Activated CD4-positive, alpha-beta T cell treated with anti-CD3 and anti-CD28 coated beads, Interleukin-2, Interleukin-4, amounts not matched to agents 100 ng/mL and 50 ng/mL, durations not matched to agents 16 hours and 8 hours (primary cell): ENCODE measurements at places on chromosomes 2 and 18.

DNA sequence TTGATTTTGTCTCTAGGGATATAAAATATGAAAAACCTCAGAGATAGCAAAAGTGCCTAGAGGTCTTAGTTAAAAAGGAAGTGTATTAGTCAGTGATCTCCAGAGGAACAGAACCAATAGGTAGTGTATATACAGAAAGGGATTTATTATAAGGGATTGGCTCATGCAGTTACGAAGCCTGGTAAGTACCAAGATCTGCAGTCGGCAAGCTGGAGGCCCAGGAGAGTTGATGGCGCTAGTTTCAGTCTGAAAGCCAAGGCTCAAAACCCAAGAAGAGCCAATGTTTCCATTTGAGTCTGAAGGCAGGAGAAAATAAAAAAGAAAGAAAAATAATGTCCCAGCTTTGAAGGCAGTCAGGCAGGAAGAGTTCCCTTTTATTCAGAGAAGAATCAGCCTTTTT is 93.3 kb downstream of the COLEC12 start:
- DNase-seq = no peak

- no peak for DNase-seq
Observed at GRCh38 chr2:1989216-1989615, 244.9 kb upstream of the PXDN start.

GRCh38 chr2:143397884-143398614 is 268.8 kb downstream of the ARHGAP15 start:
- peak; percentile 35 for DNase-seq

DNA sequence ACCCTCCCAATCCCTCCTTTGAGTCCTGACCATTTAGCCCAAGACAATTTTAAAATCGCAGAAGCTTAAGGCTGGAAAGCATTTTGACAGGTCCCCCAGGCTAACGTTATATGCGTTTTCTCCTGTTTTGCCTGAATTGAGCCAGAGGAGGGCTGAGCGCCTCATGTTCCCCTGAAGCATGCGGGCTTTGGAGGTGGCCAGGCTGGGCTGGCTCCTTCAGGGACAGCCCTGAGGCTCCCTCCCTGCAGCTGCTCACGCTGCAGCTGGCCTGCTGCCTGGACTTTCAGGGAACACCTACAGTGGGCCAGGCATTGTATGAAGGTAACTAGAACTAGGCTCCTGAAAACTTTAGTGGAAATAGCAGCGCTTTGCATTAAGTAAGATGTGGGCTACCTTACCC is 179.2 kb downstream of the ACKR3 start:
- DNase-seq = no peak

- DNase-seq = no peak
Observed at GRCh38 chr18:62152844-62153243, 34.0 kb downstream of the PIGN start.

DNA sequence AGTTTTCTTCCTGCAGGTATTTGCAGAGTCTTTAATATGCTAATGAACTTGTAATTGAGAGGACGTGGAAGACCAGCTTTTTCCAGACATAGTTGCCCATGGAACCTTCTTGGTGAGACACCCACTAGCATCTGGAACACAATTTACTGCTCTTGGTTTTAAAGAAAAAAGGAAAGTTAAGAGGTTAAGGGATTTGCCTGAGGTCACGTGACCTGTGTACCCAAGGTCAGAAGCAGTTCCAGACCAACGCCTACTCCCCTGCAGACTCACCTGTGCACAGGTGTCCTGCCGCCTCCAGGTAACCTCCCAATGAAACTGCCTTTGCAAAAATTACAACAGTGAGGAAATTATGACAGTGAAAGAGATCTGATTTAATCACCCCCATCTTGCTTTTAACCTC is 172.7 kb downstream of the ANAPC1 start:
- DNase-seq = no peak

- DNase-seq = no peak
Observed at GRCh38 chr18:45342653-45343052, 272.6 kb upstream of the SLC14A2 start.

DNA sequence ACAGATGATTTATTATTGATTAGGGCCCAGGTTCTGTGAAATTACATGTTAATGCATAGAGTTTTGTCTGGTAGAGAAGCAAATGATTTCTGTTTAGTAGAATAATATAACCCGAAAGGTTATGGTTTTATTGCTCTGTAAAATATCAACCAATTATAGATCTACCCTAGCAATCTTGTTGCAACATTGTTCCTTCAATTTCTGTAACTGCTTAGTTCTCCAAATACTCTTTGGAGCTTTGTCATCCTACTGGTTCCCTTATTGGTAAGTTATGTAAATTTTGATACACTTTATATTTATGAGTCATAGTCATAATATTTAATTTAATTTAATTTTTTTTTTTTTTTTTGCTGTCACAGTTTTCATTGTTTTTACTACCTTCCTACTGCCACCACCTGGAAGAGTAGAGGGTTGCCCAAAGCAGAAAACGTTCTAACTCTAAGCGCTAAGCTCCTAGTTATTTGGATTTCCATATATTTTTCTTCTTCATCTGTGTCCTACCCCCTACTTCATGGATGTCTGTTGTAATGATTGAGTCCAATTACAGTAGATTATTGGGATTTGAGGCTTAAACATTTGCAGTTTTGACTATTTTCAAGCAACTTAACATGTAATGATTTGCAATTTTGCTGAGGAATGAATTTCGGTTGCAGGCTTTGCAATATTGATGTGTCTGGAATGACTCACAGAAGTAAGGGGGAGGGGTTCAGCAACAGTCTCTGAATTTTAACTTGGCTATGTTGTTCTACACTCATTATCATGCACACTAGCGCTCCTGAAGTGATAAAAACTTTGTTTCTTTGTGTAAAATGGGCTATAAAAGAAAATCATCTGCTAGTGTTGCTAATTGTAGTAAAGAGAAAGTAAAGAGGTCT is 51.1 kb downstream of the NABP1 start:
- DNase-seq = no peak

- DNase-seq = no peak
Observed at GRCh38 chr2:184598316-184599053, at the start of gene ZNF804A. Gene ZNF804A (plus strand): TSS chr2:184598529. CDS start chr2:184598960, 431 bp downstream.

GRCh38 chr18:3452750-3453539 is 3.0 kb downstream of the TGIF1 start:
- no peak for DNase-seq

DNA sequence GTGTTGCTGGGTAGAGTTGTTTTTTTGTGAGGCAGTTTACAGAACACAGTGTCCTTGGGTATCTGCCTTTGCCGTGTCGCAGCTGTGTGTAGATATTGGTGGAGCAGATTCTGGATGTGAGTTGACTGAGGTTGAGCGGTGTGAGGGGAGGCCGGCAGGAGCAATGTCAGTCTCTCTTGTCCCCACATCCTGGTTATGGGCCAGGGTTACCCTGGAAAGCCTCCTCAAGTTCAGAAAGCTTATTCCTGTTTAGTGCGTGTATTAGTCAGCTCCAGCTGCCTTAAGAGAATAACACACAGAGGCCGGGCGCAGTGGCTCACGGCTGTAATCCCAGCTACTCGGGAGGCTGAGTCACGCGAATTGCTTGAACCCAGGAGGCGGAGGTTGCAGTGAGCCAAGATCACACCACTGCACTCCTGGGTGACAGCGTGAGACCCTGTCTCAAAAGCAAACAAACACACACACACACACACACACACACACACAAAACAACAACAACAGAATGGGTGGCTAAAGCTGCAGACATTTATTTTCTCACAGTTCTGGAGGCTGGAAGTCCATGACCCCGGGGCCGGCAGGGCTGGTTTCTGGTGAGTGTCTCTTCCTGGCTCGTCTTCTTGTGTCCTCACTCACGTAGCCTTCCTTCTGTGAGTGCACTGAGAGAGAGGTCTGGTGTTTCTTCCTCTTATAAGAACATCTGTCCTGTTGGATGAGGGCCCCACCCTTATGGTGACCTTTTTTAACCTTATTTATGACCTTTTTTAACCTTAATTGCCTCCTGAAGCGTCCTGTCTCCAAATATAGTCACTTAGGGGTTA is 5.1 kb downstream of the NCK2 start:
- peak; percentile 57 for DNase-seq

- DNase-seq = no peak
Observed at GRCh38 chr2:8216397-8216796, 465.5 kb upstream of the ID2 start.

DNA sequence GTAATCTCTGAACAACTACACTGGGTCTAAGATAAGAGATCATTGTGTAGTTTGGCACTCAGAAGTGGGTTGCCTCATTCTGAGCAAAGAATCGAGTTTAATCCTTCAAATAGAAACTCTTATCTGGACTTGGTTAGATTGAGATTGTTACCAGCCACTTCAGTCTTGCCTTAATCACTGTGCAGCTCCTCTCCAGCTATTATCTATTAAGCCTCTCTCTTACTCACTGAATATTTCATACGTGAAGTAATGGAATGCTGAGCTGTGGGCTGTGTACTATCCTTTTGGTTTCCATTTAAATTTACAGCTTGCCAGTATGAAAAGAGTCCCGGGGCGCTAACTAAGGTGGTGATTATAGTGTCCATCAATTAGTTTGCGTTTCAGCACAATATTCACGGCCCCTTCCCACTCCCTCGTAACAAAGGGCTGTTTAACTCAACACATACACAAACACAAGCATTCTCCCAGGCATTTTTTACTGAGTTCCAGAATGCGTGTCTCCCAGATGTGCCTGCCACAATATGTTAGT is 65.7 kb upstream of the NCKAP5 start:
- DNase-seq = no peak

- DNase-seq = no peak
Observed at GRCh38 chr18:74114116-74114515, 33.5 kb downstream of the FBXO15 start.

DNA sequence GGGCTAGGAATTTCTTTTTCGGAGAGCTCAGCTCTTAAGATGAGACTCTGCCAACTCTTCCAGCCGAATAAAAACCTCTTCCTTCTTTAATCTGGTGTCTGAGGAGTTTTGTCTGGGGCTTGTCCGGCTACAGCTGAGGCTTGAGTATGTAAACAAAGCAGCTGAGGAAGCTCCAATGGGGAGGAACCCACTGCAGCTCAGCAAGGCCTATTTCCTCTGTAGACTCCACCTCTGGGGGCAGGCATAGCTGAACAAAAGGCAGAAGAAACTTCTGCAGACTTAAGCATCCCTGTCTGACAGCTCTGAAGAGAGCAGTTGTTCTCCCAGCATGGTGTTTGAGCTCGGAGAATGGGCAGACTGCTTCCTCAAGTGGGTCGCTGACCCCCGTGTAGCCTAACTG is 838.7 kb downstream of the CCDC85A start:
- no peak for DNase-seq

GRCh38 chr18:48839819-48840490 is 110.8 kb downstream of the SMAD7 start:
- no peak for DNase-seq

GRCh38 chr2:235851828-235852525 is 316.2 kb downstream of the GBX2 start:
- DNase-seq = no peak

- no peak for DNase-seq
Observed at GRCh38 chr2:62348700-62349099, 152.8 kb downstream of the B3GNT2 start.

DNA sequence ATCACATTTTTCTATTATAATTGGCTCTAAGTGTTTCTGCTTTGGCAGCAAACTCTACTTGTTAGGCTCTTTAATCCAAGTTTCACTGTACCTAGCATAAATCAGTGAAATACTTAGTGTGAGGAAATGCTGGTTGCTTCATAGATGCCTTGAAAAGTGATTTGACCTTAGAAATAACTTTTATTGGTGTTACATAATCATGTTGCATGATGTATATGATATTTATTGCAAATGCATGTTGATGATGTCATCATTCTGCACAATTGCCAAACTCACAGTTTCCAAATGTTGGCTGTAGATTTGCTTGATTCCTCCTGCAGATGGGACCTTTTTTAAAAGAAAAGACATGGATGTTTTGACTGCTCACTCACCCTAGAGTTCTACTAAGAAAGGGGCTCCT is 137.6 kb upstream of the BCL2L11 start:
- no peak for DNase-seq

GRCh38 chr2:16774091-16774490 is 108.5 kb upstream of the CYRIA start:
- DNase-seq = no peak

GRCh38 chr2:168801471-168801870 is 966 bp upstream of the NOSTRIN start:
- DNase-seq = no peak

DNA sequence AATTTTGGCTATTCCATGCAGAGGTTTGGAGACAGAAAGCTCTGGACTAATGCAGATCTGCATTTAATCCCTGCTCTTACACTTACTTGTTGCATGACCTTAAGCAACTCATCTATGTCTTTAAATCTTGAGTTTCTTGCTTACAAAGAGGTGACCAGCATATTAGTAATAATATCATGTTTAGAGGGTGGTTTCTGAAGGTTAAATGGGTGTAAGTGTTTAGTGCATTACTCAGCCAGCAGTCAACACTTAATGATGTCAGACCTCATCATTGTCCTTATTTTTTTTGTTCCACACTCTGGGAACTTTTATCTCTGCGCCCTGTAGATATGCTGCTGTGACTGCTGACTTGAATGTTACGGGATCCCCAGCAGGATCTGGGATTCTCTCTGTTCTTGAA is 1.7 kb downstream of the IL1RL1 start:
- no peak for DNase-seq

GRCh38 chr2:233706720-233707119 is 6.0 kb upstream of the UGT1A5 start:
- DNase-seq = no peak

GRCh38 chr18:70321616-70322015 is 32.8 kb downstream of the SOCS6 start:
- DNase-seq = no peak

- DNase-seq = no peak
Observed at GRCh38 chr2:124034265-124034664, 9.2 kb downstream of the CNTNAP5 start.

GRCh38 chr2:178865999-178866398 is 58.8 kb upstream of the TTN start:
- no peak for DNase-seq

DNA sequence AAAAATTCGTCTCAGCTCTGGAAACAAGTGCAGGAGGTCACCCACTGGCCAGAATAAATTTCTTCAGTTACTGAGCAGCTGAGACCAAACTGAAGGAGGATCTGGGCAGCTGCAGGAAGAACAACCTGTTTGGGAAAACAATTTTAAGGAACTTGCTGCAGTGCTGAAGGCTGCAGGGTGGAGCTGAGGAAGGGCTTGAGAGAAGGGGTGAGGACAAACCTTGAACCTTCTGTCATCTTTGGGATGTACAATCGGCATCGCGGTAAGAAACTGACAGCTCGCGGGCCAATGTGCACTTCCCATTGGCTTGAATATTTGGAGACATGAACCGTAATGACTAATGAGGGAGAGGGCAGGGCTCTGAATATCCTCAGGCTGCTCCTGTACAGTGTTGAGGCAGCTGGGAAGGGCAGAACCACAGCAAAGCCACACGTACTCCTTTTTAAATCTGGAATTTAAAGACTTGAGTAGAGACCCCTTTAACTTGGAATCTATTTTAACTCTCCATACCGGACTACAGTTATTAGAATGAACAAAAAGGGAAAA is 90.3 kb downstream of the TACR1 start:
- DNase-seq = no peak

DNA sequence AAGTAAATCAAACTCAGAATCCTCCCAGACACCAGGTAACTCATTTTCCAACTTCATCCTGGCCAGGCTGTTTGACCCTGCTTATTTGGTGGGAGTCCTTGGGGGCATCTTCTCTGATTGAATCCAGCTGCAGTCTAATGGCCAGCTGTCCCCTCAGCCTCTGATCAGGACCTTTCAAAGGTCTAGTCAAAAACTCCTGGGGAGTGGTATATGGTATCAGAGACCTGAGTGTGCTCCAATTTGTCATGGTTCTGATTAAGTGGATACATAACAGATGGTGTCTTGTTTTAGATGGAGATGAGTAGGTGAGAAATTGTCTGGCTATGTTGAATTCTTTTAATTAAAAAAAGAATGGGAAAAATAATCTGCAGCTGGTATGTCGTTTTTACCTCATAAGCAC is 842.6 kb upstream of the ACVR2A start:
- no peak for DNase-seq
